Neuronal stem cell (in vitro differentiated cells): ENCODE measurements at places on chromosomes 7 and 10.

GRCh38 chr7:135074096-135074495 lies 73.8 kb upstream of the TMEM140 start:
- no peak for DNase-seq

DNA sequence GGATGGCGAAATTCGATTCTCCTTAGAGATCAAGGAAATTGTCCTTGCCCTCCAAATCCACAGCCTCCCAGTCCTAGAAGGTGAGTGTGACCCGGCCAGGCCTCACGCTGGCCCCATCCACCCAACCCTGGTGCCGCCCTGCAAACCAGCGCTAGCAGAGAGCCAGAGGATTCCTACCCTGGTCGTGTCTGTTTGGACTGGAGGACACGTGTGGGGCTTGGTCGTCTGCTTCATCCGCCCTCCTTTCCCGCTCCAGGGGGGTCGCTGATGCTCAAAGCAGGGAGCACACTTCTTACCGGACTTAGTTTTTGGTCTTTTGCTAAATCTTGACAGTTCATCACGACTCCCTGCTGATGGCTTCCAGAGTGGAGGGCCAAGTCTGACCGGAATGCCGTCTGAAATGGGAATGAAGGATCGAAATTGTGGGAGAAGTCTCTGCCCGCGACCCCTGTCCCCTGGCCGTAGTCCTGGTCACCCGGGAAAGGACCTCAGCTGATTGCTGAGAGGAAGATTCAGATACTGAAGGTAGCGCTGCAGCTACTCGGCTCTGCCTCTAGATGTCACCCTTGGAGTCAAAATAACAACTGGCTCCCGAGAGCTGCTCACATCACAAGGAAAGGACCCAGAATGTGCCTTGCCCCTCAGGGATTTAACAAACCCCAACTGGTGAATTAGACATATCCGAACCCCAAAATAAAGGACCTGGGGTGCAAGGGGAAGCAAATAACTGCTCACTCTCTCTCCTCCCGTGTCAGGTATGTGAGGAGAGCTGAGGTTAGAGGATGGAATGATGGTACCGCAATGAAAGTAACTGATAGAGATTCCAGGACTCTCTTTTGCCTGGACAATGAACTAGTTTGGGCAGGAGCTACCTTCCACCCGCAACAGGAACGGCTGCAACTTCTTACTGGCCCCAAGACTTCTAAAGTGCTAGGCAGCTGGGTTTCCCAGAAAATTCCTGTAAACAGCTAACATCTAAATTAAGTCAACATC lies 23.5 kb upstream of the ORC5 start:
- DNase-seq: peak; percentile 59

- DNase-seq: no peak
Observed at GRCh38 chr7:118846977-118847376, 622.5 kb downstream of the ANKRD7 start.

DNA sequence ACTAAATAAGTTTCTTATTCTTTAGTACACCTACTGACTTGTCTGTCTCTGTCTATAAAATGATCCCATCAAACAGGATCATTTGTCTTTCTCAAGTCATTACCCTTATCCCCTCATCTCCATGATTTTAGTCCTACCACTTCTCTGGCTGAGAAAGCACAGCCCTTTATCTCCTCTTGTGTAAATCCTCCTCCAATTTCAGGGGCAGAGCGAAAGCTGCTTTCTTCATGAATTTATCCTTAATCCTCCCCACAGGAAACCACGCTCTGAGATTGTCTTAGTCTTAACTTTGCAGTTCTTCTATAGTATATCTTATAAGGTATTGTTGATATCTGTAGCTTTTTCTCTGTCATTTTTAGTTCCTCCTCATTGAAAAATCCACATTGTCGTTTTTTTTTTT lies 239.7 kb upstream of the PLXDC2 start:
- no peak for DNase-seq

GRCh38 chr7:94700926-94701554 lies 45.1 kb upstream of the SGCE start:
- no peak for DNase-seq

DNA sequence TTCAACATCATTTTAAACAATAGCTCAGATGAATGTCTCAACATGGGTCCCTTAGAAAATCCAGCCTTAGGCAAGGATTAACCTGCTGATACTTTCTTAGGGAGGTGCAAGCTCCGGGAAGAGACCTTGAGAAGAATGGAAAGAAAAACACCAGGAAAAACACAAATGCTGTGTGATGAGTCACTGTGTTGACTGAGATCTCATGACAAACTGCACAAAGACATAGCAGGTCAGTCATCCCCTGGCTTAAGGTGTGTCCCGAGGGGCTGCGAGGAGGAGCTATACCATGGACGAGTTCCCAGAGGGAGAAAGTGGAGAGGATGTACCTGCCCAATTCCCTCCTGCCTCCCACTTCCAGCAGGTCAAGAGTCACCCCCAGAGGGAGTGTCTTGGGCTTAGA lies 98.0 kb downstream of the TEX36 start:
- DNase-seq: no peak

DNA sequence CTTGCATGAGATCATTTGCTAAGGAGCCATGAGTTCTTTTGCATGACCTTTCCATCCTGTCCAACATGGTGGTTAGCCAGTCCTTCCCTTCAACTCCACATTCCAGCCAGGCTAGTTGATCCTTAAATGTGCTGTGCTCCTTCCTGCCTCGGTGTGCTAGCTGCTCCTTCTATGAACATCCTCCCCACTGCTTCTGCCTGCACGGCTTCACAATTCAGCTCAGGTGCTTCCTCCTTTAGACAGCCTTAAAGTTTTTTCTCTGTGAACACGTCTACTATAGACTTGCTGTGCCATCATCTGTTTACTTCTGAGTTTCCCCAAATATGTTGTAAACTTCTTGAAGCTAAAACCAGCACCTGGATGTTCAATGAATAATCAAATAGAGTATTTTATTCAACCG lies 95.5 kb downstream of the OTUD1 start:
- DNase-seq: no peak

DNA sequence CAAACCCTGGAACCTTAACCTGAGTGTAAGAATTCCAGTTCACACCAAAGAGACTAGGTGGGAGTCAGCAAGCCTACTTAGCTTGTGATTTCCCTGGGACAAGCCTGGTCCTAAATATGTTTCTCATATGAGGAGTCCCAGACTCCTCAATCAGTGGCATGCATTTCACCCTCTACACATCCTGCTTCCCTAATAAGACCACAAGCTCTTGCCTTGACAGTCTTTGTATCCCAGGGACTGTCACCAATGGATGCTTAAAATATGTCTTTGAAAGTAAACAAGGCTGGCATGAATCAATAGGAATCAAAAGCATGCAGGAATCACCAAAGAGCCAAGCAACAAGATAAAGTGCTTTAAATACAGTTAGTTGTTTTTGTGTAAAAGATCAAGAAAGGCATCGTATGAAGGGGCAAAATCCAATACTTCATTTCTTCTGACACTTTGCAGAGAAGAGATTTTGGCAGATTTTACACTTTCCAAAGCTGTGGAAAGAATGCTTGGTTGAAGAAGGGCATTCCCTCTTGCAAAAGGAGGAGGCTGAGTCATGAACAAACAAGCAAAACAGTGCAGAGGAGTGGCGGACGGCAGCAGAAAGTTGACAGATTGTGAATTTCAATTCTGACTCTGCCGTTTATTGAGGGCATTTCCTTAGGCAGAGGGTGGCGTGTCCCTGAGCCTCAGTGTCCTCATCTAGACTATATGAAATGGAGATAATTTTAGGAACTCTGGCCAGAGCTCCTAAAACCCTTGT lies 8.5 kb upstream of the NFE2L3 start:
- DNase-seq: no peak

DNA sequence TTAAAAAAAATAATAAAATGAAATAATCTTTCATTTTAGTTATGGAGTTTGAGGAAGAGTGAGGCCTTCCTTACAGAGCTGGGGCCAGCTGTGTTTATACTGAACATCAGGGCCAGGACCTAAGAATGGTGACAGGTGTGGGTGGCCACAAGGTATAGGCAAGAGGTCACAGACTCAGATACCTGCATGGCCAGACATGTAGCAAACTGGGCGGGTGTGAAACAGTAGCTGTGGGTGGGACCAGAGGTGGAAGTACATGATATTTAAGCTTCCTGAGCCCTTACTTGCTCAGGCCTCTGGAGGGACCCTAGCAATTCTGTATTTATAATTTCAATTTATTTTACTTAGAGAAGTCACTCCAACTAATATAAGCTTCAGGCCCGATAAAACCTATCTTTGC lies 27.7 kb upstream of the CAMK1D start:
- no peak for DNase-seq

DNA sequence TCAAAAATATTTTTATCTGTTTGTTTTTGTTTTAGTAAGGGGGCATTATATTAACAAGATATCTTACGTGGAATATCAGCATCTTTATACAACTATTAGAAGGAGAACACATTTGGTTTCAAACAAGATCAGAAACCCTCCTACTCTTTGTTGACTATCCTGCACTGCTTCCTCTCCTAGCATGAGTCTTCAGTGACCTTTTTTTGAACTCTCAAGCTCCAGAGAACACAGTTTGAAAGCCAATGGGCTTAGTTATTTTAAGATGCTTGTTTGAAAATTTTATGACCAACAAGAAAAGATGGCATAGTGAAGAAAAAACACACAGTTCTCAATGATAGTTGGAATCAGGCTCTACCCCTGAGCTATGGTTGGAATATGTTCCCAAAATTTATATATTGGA lies 37.2 kb upstream of the RTKN2 start:
- DNase-seq: no peak

DNA sequence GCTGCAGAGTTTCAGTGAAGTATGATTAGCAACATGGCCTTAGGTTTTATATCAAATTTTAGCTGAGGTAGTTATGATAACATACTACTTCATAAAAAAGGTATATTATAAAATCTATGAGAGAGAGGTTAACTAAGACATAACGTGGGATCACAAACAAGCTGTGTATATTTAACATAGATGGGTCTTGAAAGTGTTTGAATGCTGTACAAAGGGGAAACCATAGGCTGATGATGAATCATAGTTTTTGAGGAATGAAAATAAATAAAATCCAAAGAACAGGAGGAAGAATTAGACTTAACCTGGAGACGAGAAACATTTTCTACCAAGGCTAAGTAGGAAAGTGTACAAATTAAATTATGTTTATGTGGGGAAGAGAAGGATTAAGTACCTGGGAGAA lies 119.0 kb downstream of the GNAI1 start:
- DNase-seq: no peak
